ENCODE measurements at places on chromosomes 2 and 18.

GRCh38 chr18:74797577-74798151 is 200.0 kb downstream of the ZNF407 start:
- DNase-seq: no peak

- peak; percentile 73 for DNase-seq
Measured at GRCh38 chr2:106885971-106886915, at the start of gene ST6GAL2. TSS of gene ST6GAL2 (minus strand) at chr2:106886167. CDS start at chr2:106843977, 42,190 bp downstream.

DNA sequence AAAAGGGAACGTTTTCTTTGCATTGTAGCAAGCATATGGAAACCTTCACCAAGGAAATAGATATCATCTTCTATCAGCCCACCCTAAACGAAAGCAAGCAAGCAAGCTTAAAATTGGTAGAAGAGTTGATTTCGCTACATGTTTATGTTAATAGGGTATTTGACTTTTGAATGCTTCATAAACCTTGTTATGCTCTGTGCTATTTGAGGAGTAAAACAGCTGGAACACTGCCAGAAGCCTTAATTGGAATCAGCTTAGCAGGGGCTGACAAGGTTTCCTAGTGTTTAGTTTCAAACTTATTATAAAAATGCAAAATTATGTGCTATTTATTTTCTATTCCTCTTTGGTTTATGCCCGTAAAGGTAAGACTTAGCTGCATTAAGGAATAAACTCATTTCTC is 70.6 kb upstream of the LINC00305 start:
- DNase-seq: no peak

DNA sequence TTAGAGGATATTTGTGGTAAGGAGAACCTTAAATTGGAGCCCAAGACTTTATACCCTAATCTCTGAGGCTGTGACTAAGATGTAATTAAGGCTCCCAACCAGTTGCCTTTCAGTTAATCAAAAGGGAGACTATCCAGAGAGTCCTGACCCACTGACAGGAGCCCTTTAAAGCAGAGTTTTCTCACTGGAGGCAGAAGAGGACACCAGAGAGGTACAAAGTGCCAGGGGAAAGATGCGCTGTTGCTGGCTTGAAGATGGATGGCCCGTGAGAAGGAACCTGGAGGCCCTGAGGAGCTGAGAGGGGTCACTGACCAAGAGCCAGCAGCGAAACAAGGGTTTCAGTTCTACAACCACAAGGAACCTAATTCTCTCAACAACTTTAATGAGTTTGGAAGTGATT is 137.3 kb downstream of the TMEM131 start:
- DNase-seq: no peak

GRCh38 chr2:223055140-223055539 is 3.1 kb downstream of the KCNE4 start:
- peak; percentile 56 for DNase-seq

GRCh38 chr2:34547340-34547739 is 948.2 kb upstream of the FAM98A start:
- no peak for DNase-seq
